GM03348 (cell line): ENCODE measurements at places on chromosomes 2 and 18.

DNA sequence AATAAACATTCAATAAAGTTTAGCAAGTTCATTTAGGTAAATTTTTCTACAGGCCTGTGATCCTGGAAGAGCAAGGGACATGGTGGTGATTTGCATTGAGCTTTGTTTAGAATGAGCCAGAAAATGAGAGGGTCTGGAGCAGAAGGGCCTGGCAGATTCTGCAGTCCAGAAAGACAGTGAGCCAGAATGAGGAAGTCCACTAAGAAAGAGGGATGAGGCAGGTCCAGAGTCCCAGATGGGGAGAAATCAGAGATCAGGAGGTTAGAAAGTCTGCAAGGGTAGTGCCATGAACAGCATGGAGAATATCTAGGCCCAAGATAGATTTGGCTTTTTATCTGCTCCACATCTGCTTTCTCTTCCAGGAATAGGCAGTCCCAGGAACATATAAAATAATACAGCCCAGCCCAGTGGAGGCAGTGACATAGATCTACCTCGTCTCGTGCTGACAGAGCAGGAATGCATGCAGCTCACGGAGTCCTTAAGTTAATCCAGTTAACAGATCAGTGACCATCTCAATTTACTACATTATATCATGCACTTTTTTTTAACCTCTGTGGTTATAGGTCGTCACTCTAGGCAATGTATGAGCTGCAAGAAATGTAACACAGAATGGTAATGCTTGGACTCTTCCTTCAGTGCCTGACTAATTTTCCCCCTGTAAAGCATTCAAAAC is 429.0 kb downstream of the SUCLG1 start:
- DNase-seq = no peak

GRCh38 chr2:126409850-126410249 is 246.1 kb upstream of the GYPC start:
- no peak for DNase-seq

DNA sequence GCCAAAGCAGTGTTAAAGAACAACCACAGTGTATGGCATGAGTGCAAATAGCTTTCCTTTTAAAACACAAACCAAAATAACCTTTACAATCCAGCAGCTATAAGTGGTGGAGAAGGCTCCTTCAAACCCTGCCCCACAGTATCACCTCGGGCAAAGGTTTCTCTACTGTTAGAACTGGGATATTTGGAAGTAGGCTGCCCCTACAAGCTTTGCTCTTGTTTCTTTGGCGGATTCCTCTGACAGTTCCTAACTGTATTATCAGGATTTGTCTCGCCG is 214.8 kb downstream of the ZNF521 start:
- no peak for DNase-seq

- peak; percentile 22 for DNase-seq
Measured at GRCh38 chr2:132400169-132400900, 16.3 kb upstream of the GPR39 start.

DNA sequence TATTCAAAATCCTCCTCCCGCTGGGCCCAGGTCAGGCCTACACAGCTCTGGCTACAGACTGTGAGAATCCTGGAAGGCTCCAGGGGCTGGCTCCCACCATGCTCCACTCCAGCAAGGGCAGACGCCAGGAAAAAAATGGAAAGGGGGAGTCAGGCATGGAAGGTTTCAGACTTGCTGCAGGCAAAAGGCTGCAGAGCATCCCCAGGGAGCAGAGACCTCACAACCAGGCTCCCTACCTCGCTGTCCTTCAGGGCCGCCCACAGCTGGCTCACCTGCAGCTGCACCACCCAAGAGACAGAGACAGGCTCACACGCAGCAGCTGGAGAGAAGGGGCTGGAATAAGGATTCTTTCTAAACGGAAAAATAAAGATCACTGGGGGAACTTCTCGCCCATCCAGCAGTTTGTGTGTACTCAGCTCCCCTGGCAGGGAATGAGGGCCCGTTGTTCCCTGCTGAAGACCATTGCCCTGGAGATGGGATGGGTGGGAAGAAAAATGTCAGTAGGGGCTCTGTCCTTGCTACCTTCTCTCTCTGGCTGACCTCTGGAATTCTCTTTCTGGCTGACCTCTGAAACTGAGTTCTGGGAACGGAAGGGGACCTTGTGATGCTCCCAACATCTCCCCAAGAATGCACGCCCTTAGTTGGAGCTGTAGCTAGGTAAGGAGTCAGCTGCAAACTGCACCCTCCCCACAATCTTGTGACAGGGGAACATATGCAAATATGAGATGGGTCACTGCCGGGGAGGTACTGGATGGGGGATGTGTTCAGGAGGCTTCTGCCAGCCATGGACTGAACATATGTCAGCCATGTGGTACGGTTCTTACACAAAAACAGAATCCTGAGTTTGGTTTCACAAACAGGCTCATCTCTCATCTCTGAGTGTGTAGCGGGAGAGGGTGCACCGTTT is 34.5 kb downstream of the BCL2 start:
- DNase-seq = no peak

DNA sequence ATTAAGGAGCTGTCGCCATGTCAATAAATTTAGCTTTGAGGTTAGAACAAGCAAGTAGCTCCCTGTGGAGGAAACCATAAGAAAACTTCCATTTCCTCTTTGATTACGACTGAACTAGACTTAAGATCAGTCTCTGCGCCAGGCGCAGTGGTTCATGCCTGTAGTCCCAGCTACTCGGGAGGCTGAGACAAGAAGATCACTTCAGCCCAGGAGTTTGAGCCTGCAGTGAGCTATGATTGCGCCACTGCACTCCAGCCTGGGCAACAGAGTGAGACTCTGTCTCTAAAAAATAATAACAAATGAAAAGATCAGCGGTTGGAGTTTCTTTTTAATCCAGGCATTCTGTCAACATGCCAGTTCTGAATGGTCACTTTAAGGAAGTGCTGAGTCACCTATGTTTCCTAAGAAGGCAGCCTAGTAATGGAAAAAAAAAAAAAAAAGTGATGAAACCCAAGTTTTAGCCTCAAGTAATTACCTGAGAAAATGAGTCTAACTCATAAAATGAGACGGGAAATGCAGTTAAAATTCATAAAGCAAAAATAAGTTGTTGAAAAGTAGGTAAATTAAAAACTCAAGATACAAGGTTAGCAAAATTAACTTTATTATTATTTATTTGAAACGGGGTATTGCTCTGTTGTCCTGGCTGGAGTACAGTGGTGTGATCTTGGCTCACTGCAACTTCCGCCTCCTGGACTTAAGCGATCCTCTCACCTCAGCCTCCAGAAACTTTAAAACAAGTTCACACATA is 10.2 kb downstream of the C18orf32 start:
- DNase-seq = peak; percentile 37

DNA sequence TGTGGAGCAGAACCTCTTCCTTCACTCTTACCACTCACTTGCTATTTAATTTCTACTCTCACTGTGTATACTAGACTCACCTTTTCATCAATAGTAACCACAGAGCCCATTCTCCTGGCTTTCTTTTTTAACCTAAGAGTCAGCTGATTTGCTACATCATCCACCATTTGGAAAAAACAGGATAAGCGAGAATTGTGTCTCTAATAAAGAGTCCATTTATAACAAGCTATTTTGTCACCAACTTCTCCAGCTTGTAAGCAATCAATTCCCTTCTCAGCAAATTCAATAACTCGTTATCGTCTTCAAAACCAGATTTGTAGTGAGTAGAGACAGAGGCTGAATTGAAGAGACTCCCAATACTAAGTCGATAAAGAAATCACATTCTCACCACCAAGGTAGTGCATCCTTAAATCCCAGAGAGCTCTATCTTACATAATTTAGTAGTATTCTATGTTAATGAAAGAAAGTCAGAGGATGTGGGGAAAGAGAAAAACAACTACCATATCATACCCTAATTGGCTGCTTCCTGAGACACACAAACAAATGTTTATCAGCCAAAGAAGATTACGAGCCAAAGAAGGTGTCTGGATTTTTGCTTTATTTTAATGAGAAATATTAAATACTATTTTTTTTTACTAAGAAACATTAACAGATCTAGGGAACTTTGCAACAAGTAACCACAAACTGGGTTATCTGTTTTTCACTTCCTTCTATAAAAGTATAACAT is 52.5 kb upstream of the SPTBN1 start:
- DNase-seq = no peak
